HT-29 (cell line): ENCODE measurements at places on chromosomes 13 and 19.

DNA sequence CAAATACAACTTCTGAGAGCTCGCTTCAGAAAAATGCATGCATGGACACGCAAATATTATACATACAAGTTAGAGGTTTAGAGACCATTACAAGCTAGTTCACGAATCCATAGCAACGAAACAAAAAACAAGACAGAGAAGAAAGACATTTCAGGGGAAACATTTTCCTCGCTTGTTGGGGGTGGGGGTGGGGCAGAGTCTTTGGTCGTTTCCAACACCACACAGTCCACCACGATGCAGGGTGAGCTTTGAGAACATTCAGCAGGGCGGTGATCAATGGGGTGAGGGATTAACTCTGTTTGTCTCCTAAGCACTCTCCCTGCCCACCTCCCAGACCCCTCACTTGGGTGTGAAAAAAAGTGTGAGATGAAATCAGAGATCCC is 651 bp downstream of the OXGR1 start:
- DNase-seq = no peak

- DNase-seq = no peak
Observed at GRCh38 chr13:105940882-105941281, 594.6 kb downstream of the EFNB2 start.

GRCh38 chr19:40800997-40801377 is 2.0 kb downstream of the EGLN2 start:
- DNase-seq = no peak

DNA sequence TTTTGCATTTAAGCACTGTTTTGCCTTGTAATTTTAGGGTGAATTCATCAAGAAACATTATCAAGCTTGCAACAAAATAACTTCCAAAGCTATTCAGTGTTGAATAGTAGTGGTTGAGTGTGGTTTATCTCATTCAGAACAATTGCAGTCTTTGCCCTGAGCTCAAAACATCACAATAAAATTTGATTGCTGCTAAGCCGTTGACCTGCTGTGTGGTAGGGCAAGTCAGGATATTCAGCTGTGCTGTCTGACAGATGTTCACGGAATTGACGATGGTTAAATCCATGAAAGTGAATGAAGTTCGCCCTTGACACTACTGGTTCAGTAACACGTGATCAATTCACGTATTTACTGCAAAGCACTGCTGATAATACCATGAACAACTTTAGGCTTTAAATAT is 66.9 kb downstream of the GJA3 start:
- DNase-seq = no peak

DNA sequence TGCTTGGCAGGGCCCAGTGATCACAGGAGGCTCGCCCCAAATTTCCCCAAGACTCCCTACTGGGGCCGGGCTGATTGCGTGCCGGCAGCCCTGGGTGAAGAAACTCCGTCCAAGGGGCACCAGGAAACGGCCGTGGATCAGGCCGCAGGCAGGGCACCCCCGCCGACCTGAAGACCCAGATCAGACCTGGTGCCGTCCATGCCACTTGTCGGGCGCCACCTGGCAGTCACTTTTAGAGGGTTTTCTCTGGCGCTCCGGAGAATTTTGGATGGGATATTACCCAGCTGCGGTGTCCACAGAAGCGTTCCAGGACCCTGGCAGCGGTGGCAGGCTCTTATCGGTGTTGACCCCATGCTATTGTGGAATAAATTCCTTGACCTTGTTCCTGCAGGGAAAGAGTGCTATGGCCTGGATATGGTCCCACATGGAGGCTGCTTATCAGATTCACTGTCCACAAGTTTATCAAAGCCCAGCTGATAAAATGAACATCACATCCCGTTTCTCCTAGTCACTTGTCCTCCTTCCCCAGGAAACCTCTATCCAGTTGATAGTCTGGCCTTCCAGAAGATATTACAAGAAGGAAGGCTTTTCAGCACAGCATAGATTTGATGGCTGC is 38.2 kb downstream of the IGFL2 start:
- no peak for DNase-seq

DNA sequence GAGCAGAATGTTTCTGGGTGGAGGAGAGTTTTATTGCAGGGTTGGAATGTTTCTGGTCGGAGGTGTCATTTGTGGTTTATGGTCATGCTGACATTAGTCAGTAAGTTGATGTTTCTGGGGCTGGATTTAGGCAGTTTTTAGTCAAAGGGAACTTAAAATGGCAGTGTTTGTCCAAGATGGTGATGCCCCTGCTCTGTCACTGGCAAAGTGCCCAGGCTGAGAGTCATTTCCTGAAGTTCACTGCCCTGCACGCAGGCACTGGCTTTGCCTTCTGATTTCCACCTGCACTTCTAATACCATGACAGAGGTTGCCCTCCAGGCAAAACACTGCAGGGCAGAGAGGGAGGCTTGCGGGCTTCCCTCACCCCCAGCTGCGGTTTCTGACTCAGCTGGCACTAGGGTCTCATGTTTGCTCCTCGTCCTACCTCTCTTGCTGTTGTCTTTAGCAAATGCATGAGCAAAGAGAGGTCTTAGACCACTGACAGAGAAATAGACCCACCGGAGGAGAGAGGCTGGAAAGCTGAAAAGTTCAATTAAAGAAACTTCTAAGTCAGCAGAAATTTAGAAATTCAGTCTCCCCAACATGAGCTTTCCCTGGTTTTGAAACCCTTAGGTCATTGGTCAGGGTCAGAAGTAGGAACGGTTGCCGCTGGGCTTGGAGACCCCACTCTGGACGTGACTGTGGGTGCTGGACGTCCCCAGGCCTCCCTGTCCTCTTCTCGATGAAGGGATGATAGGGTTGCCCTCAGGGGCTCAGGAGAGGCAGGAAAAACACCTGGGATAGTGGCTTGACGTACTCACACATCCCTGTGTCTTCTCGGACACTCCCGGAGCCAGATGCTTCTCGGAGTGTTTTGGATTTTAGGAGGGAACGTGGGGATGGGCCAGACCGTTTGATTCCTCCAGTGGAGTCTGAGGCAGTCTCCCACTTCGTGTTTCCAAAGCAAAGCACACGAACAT is 26.3 kb downstream of the TMEM255B start:
- DNase-seq = peak; percentile 69

DNA sequence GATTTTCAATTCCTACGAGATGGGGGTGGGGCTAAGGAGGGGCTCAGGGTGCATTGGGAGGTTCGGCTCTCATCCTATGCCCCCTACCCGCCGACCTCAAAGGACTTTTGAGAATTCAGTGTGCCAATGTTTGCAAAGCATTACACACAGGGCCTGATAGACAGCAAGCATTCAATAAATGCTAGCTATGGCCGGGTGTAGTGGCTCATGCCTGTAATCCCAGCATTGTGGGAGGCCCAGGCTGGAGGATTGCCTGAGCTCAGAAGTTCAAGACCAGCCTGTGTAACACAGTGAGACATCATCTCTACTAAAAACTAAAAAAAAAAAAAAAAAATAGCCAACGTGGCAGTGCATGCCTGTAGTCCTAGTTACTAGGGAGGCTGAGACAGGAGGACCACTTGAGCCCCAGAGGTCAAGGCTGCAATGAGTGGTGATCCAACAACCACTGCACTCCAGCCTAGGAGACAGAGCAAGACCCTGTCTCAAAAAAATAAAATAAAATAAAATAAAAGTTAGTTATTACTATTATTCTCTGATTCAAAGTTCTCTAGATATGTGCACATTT is 1.9 kb upstream of the CBLC start:
- DNase-seq = no peak

DNA sequence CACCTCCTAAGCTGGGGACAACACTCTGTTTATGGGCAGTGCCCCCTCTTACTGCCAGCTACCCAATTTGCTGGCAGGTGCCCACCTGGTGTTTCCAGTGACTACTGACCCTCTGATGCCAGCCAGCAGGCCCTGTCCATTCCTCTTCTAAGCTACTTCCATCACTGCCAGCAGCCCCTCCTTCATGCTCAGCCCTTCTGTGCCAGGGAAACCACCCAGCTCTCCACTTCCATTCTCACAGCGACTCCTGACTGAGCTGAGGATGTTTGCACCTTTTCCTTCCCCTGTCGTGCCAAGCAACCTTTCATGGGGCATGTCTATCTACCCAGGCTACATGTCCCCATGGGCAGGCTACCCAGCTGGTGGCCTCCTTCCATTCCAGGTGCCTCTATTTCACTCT is 24.0 kb upstream of the ZNF492 start:
- no peak for DNase-seq

GRCh38 chr13:29923554-29924481 is 73.4 kb upstream of the UBL3 start:
- DNase-seq = peak; percentile 99

GRCh38 chr13:93080587-93080986 is 146.0 kb upstream of the GPC6 start:
- peak; percentile 32 for DNase-seq

- DNase-seq = peak; percentile 61
Observed at GRCh38 chr19:52991484-52991883, 22.2 kb upstream of the ERVV-1 start.

- DNase-seq = no peak
Observed at GRCh38 chr19:19405971-19406877, 749 bp downstream of the GATAD2A start.

GRCh38 chr13:77563111-77563510 is 27.6 kb downstream of the SCEL start:
- DNase-seq = peak; percentile 53

- no peak for DNase-seq
Observed at GRCh38 chr13:51624695-51625345, 40.6 kb downstream of the WDFY2 start.

DNA sequence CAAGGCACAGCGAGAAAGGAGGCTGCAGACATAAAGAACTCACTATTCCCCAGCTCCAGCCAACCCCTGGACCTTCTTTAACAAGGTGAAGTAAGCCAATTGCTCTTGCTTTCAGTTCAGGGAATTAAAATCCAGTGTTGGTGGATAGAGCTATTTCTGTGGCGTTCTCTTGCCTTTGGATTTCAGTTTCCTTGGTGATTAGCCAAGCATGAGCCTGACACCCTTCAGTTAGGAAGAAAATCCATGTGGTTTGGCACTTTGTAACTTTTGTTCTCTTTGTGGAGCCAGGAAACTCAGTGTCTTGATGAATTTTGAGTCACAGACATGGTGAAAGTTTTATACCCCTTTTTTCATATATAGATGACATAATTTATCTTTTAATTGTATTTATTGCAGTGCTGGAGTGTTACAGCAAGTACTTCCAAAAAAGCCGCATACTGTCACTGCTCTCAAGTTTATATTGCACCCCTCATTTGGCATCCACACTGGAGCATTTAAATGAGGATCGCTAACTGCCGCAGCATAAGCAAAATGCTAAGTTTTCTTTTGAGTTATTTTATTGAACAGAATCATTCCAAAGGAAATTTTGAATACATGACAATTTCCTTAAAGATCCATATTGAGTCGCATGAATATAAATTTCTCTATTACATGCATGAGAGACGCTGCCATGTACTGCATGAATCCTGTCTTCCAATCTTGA is 406.8 kb downstream of the MYO16 start:
- DNase-seq = no peak

GRCh38 chr19:46932346-46932745 is 71.5 kb downstream of the ARHGAP35 start:
- no peak for DNase-seq

- DNase-seq = no peak
Observed at GRCh38 chr19:33159893-33160292, 28.0 kb downstream of the WDR88 start.

- DNase-seq = no peak
Observed at GRCh38 chr13:37319031-37319443, 213.6 kb upstream of the CSNK1A1L start.

DNA sequence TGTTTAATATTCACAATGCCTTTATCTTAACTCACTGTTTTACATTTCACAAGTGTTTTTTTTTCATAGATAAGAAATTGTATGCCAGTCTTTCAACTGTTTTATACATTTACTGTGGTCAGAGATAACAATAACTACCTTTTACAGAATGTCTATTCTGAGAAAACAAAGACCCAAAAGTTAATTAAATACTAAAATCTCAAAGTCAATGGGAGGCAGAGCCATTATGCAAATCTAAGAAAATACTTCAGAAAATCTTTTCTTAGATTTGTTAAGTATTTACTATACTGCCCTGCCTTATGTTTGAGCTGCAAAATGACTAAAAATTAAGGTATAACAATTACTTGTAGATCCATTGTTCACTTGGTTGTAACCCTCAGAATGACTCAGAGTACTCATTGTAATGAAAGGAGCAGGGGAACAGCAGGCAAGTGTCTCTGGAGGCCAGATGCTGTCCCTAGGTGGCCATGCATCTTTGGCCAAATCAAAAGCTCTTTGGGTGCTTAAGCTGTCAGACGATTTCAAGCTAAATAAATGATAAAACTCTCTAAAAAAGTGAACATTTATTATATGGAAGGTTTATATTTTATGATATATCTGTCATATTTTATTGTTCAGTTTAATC is 770.1 kb upstream of the PCDH20 start:
- no peak for DNase-seq

DNA sequence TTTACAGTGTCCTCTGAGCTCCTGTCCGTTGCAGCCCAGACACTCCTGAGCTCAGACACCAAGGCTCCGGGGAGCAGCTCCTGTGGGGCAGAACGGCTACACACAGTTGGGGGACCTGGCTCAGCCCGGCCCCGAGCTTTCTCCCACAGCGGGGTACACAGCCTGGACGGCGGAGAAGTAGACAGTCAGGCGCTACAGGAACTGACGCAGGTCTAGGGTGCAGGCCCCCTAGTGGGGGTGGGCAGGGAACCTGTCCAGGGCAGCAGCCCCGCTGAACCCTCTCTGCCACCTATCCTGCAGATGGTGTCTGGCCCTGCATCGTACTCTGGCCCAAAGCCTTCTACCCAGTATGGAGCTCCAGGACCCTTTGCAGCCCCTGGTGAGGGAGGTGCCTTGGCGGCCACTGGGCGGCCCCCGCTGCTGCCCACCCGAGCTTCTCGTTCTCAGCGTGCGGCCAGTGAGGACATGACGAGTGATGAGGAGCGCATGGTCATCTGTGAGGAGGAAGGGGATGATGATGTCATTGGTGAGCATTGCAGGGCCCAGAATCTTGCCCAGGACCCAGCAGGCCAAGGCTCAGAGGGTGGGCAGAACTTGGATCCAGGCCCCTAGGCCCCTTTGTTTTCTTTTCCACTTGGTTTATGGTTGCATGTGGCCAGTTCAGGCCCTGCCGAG is 12.9 kb upstream of the PRR19 start:
- DNase-seq = no peak

DNA sequence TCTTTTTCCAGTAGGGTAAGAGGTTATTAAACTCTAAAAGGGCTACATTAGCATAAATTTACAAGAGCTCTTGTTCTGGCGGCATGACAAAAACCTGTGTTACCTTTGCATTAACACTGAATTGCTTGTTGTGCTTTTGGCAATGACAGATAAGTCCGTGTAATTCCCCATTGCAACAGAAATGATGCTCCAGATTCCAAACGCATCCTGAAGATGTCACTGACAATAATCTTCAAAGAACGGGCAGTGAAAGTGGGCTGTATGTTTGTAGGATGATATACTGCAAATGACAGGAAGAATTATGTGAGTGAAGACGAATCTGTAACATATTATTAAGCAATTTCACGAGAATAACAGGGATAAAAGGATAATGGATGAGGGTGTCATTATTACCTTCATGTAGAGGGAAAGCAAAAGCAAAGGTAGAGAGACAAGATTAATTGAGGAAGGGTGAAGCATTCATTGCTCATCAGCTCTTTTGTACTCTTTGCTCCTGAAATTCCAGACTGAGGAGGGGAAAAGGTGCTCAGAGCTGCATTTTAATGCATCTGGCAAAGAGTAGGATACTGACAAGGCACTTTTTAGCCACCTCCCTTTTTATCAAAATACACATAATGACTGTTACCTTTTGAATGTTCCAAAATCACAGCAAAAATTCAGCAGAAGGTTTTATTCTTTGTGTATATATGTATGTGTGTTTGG is 38.5 kb upstream of the MAB21L1 start:
- DNase-seq = no peak
